SHP77 treated with DMSO at 0.1 percent for 48 hours (cell line): ENCODE measurements at places on chromosomes 1 and 21.

DNA sequence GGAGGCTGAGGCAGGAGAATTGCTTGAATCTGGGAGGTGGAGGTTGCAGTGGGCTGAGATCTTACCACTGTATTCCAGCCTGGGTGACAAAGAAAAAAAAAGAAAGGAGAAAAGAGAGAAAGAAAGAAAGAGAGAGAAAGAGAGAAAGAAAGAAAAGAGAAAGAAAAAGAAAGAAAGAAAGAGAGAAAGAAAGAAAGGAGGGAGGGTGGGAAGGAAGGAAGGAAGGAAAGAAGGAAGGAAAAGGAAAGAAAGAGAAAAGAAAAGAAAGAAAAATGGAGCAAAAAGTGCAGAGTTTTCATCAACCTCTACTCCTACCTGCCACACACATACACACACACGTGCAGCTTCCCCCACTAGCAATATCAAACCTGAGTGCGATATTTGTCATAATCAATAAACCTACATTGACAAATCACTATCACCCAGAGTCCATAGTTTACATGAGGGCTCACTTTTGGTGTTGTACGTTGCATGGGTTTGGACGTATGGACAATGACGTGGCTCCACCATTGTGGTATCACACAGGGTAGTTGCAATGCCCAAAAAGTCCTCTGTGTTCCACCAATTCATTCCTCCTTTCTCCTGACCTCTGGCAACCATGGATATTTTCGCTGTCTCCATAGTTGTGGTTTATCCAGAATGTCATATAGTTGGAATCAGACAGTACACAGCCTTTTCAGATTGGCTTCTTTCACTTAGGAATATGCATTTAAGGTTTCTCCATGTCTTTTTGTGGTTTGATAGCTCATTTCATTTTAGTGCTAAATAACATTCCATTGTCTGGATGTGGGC is 36.5 kb downstream of the EVA1C start:
- DNase-seq = no peak

- no peak for DNase-seq
These were observed 126.2 kb downstream of the PRRX1 start for GRCh38 chr1:170790175-170790574.

DNA sequence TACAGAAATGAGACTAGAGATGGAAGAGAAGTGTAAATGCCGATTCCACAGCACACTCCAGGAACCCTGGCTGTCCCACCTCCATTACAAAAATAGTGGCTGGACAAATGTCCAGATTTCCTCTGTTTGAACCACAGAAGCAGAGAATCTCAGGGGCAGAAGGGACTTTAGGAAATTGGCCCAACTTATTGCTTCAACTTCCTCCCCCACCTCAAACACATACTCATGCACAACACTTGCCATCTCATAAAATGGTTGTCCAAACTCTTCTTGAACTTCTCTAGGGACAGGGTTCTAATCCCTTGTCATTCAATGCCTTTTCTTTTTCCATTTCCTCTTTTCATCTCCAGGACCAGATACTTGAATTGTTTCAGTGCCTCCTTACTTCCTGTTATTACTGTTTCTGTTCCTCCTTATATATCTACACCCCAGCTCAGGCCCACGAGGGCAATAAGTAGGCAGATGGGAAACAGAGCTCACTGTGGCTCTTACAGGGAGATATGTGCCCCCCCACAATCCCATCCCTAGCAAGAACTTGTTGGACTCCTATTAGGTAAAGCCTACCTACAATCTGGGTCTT is 8.5 kb upstream of the B4GALT3 start:
- DNase-seq = no peak

DNA sequence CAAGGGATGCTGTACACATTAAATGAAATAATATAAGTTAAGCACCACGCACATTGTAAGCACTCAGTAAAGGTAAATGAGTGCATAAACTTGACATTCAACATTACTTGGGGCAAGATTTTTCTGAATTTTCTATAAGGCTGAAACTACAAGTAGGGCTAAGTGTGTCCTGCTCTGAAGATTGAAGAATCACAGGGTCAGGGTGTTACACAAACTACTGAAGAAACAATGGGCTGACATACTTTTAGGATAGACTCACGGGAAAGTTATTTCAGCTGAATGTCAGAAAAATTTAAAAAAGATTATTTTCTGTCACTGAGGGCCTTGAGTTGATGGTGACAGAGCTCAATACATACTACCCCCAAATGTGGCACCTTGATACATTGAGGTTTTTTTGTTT is 644.2 kb upstream of the PLXNA2 start:
- DNase-seq = no peak

- DNase-seq = no peak
These were observed 3.8 kb upstream of the TGFB2 start for GRCh38 chr1:218341325-218341724.

DNA sequence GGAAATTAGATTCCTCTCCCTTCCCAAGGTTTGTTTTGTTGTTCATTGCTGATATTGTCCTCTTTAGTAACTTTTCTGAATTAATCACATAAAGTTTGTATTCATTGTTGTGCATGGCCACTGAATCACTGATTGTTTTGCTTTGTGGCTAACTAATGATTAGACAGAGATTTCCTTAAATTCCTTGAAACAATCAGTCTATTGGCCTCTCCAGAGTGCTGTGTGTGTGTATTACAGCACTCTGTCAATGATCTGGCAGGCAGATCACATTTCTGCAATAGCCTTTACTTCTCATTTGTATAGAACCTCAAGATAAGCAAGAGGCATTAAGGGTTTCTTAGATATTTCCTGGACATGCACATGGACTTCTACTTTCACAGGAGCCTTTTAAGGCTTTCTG is 78.6 kb downstream of the DUSP10 start:
- DNase-seq = no peak

GRCh38 chr1:151984313-151984956 is 9.2 kb downstream of the S100A10 start:
- no peak for DNase-seq

DNA sequence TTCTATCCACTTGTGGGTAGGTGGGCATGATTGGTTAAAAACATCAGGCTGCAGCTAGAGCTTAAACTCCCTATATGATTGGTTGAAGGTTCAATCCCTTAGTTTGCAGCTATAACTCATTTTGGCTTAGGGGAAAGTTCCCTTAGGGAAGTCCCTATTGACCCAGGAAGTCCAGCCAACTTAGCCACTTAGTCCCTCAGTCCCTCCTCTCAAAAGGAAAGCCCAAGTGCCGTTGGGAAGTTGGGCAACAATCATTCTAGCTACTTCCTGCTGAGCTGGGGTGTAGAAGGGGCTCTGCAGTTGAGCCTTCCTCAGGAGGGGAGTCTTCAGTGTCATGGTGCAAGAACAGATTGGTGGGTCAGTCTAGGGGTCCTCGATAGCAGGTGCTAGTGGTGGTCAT is 12.2 kb downstream of the MSTO1 start:
- DNase-seq = no peak

- DNase-seq = no peak
These were observed 1.3 kb downstream of the SLC41A1 start for GRCh38 chr1:205811660-205812059.
